WTC11 (cell line): ENCODE measurements at places on chromosomes 5 and 9.

DNA sequence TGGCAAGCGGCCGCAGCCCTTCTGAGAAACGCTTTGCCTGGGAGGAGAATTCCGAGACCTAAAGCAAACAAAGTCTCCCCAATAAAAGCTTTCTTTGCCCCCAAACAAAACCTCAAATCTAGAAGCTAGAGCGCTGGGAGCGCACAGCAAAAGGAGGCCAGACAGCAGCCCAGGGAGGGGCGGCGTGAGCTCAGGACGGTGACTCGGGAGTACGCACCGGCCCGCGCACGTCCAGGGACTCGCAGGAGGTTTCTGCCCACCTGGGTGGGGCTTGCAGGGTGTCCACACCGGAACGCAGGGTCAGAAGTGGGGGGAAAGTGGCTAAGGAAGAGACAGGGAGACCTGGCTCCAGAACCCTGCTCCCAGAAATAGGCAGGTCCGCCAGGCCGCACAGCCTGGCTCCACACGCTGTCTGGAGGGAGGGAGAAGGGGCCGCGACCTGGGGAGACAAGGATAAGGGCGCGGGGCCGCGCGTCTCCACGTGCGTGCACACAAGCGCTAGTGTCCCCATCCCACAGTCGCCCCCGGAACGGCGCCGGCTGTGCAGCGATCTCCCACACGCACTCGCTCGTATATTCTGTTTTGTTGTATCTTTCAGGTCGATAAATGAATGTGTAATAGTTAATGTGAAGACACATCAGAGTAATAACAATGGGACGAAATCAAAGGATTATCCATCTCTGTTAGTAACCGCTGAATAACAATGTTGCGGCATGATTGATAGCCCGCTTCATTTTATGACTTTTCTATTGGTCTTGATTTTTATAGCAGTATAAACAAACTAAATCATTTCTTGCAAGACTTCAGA is 2.3 kb upstream of the OTP start:
- DNase-seq: peak; percentile 39

DNA sequence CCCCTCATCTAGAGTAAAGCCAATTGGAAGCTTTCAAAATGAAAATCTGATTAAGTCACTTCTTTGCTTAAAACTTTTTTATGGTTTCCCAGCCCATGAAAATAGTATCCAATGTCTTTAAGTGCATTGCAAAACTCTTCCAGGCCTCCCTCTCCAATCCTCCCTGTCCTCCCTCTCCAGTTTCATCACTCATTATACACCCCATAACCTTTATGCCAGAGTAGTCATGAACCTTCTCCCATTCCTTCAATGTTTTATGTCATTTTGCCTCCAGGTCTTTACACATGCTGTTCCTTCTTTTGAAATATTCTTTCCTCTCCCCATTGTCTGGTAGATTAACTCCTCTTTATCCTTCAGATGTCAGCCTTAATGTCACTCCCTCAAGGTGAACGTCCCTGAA is 8.1 kb upstream of the ZNF354A start:
- no peak for DNase-seq

- no peak for DNase-seq
Observed at GRCh38 chr9:137813651-137814415, 63.7 kb upstream of the CACNA1B start.

GRCh38 chr9:79829566-79830302 is 258.0 kb downstream of the TLE4 start:
- no peak for DNase-seq

GRCh38 chr5:52787600-52788504 is at the start of the genes ITGA1 and PELO:
TSS of gene ITGA1 (plus strand) at chr5:52787916. CDS start at chr5:52788354, 438 bp downstream.
TSS of gene PELO (plus strand) at chr5:52787916. CDS start at chr5:52800395, 12,479 bp downstream.
- DNase-seq: peak; percentile 77

GRCh38 chr9:96674906-96675538 is 19.9 kb upstream of the PRXL2C start:
- no peak for DNase-seq

DNA sequence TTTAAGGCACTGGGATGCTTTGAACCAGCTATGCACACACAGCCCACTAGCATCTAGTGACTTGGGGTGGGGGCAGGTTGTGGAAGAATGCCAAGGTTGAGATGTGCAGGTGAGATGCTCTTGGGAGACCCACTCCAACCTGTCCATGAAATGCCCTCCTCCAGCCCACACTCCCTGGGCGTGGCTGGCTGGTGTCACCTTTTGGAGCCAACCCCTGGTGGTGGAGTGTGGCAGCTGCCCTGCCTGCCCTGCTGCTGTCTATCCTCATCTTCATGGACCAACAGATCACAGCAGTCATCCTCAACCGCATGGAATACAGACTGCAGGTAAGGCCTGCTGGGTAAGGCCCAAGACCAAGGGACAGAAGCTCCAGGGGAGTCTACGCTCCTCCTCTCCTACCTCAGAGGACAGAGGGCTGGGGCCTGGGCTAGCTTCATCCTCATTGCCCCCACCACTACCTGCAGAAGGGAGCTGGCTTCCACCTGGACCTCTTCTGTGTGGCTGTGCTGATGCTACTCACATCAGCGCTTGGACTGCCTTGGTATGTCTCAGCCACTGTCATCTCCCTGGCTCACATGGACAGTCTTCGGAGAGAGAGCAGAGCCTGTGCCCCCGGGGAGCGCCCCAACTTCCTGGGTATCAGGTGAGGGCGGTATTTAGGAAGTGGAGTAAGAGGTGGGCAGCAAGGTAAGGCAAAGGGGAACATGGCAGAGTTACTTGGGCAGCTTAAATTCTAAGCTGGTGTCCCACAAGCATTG is 7.4 kb downstream of the SLC4A9 start:
- no peak for DNase-seq

DNA sequence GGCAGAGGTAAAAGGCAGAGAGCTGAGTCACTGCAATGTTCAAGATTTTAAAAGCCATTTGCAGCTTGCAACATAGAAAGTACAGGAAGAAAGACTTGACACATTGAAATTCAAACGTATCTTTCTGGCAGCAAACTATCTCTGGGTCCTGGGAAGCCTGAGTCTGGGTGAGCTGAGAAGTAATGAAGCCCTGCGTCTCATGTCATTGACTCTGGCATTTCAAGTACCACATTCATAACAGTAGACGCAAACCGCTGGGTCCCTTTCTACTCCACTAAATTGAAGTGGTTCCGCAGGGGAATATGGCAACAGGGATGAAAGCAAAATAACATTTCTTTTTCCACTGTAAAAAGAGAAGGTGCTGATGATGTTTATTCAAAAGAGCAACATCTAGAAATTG is 694.3 kb downstream of the BRINP1 start:
- no peak for DNase-seq

- no peak for DNase-seq
Observed at GRCh38 chr9:91220021-91220420, 141.7 kb downstream of the AUH start.

- DNase-seq: no peak
Observed at GRCh38 chr9:132703336-132703735, 33.1 kb downstream of the GTF3C4 start.

DNA sequence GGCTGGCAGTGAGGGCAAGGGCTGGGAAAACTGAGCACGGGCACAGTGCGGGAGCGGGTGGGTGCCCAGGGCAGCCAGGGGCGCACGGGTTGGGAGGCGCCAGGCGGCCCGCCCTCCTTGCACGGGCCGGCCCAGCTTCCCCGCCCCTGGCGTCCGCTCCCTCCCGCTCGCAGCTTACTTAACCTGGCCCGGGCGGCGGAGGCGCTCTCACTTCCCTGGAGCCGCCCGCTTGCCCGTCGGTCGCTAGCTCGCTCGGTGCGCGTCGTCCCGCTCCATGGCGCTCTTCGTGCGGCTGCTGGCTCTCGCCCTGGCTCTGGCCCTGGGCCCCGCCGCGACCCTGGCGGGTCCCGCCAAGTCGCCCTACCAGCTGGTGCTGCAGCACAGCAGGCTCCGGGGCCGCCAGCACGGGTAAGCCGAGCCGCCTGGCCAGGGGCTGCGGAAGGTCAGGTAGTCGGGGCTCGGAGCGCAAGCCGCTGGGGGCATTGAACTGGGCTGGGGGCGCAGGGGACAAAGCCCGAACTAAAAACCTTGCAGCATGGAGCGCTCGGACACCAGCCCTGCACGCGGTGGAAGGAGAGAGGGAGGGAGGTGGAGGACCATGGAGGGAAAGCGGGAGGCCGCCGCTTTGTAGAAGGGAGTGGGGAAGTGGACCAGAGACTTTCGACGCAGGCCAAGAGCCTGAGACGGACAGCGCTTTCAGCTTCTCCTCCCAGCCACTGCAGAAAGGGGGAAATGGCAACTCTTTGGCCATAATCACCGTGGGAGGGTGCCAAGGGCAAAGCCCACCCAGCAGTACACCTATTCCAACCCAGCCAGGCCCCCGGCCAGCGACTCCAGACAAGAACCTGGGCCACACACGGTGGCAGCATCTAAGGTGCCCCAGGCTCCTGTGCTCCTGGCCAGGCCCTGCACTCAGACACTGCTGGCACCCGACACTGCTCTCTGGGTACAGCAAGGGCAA is at the start of gene TGFBI:
Gene TGFBI (plus strand): TSS at position 207 of the 961 bp plus-strand sequence. CDS start 68 bp downstream, at position 275.
- DNase-seq: peak; percentile 72

DNA sequence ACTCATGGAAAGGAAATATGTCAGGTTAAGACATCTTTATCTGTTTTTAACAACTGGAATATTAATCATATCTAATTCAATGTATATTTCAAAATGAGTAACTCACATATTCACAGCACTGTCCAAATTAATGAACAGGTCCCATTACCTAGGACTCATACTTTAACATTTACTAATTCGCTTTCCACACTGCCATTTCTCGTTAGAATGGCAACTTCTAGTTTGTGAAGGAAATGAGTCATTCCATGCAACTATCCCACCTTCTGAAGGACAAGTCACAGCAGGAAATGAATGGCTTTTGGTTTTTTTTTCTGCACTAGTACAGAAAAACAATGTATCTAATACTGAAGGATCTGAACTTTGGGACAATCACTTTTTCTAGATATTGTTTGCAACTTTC is 24.6 kb upstream of the IFNK start:
- no peak for DNase-seq

DNA sequence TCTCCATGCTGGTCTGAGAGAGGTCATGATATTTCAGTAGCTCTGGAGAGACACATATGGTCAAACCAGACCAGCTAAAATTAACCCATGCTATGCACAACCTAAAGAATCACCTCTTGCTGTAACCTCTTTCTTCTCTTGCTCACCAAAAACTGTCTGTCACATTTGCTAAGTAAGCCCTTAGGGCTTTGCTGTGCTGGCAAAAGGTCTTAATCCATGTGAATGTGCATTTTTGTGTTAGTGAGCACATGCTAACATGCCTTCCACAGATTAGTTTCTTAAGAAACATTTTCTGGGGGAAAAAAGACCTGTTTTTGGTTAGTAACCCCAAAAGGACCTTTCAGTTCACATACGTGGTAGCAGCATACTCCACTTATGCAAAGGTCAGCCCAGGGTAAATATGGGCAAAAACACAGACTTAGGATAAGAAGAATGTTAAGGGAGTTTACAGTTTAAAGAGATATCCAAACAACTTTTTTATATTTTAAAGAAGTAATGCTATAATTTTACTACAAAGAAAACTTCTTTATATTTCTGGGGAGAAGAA is 124.2 kb upstream of the CCDC152 start:
- no peak for DNase-seq

DNA sequence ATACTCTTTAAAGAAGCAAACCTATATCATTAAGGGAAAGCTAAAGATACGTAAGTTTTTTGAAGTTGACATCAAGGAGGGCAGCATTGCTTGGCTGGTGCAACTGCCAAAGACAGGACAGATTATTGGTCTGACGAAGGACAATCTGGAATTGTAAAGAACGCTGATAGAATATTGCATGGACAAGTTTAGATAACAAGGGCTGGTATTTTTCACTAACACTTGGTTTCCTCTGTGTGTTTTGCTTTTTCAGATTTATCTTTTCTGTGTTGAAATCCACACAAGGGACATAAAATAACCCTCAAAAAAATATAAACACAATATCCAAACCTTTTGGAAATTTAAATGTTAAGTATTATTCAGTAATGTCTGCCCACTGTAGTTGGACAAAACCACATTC is 39.7 kb downstream of the SLC1A3 start:
- no peak for DNase-seq

- DNase-seq: peak; percentile 48
Observed at GRCh38 chr5:10564838-10565784, 1.2 kb downstream of the ANKRD33B start.

DNA sequence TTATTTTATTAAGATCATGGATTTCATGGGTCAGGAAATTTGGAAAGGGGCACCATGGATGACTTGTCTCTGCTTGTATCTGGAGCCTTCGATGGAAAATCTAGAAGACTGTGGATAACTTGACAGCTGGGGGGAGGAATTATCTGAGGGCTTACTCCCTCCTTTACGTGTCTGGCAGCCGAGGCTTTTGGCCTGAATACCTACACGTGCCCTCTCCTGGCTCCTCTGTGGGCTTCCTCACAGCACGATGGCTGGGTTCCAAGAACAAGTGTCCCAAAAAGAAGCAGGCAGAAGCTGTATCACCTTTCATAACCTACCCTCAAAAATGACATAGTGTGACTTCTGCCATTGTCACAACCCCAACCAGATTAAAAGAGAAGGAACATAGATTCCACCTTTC is 228.9 kb downstream of the GRIA1 start:
- no peak for DNase-seq

- no peak for DNase-seq
Observed at GRCh38 chr5:111848476-111848875, 91.5 kb upstream of the NREP start.

GRCh38 chr5:31397926-31398557 is 133.9 kb downstream of the DROSHA start:
- DNase-seq: no peak

DNA sequence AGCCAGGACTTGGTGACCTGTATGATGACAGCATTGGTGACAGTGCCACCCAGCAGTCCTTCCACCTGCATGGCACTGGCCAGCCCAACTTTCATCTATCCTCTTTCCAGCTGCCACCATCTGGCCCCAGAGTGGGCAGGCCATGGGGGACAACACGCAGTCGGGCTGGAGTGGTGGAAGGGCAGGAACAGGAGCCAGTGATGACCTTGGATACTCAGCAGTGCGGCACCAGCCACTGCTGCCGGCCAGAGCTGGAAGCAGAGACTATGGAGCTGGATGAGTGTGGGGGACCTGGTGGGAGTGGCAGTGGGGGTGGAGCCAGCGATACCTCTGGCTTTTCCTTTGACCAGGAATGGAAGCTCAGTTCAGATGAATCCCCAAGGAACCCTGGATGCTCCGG is 56.9 kb downstream of the RUSC2 start:
- no peak for DNase-seq

DNA sequence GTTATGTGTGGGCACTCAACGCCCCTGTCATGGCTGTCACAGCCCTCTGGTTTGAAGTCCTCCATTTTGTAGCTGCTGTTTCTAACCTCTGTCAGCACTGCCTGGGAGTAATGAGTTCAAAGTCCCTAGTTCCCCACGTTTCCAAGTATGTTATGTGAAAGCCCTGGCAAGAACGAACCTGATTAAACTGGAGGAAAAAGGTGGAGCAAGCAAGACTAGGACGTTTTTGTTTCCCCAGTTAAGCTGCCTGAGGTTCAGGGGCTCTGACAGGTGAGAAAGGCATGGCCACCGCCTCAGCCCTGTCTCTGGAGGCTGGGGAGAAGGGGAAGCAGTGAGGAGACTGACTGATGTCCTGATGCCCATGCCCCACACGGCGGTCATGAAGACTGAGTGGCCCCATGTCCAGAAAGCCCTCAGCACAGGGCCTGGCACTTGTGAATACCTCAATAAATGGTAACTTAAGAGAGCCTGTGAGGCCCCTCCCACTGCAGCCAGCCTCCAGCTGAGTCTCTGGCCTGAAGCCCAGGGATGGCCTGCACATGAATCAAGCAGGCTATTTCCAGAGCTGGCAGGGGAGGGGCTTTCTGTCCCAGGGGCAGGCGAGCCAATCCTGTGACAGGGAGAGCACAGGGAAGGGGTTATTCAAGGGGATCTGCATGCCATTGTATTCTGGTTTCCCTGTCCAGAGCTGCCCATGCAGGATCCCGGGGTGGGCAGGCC is 61.8 kb downstream of the PFDN1 start:
- DNase-seq: peak; percentile 79
